ENCODE measurements at places on chromosomes 6 and 20. TPM values are rescaled to one million over a fixed set of nuclear protein-coding genes. Genes with fewer than 3 reads are reported as not detected.

- H3K27ac ChIP-seq = no peak overlapping the region
- no peak overlapping the region for H3K4me3 ChIP-seq
- H3K27me3 ChIP-seq = peaks cover 11% of the 10 kb centered on the region
Measured at GRCh38 chr20:59110607-59111006, 53.0 kb upstream of the ZNF831 start.

- H3K4me1 ChIP-seq = no peaks in the 10 kb centered on the region
- no peak overlapping the region for H3K27ac ChIP-seq
- H3K36me3 ChIP-seq = no peaks in the 10 kb centered on the region
- H3K27me3 ChIP-seq = no peaks in the 10 kb centered on the region
Measured at GRCh38 chr6:139693735-139694134, 319.3 kb upstream of the CITED2 start.

- no peaks in the 10 kb centered on the region for H3K4me1 ChIP-seq
- no peak for DNase-seq
- H3K36me3 ChIP-seq = no peaks in the 10 kb centered on the region
- H3K27ac ChIP-seq = no peak overlapping the region
- no peaks in the 10 kb centered on the region for H3K27me3 ChIP-seq
- H3K4me3 ChIP-seq = no peak overlapping the region
Measured at GRCh38 chr20:12699374-12700228, 309.2 kb upstream of the SPTLC3 start.

DNA sequence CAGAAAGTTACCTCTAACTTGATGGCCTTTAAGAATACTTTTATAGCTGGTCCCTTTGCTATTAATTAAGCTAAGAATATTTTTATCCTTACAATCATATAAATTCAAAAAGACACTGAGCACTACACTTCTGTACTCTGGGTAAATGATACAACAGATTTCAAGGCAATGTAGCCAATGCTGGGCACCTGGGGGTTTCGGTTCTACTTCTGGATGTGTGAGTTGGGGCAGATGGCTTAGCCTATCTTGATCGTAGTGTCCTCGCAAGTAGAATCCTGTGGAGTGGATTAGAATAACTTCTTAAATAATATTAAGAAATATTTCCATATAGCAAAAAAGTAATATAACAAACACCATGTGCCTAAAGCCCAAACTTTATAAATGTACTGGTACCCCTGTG lies 96.9 kb upstream of the NT5E start:
- DNase-seq = no peak
- H3K27me3 ChIP-seq = no peaks in the 10 kb centered on the region
- no peak overlapping the region for H3K4me3 ChIP-seq
- H3K36me3 ChIP-seq = no peaks in the 10 kb centered on the region

- peaks cover 40% of the 10 kb centered on the region for H3K4me1 ChIP-seq
- H3K27ac ChIP-seq = peak overlapping the region; percentile 72
- no peaks in the 10 kb centered on the region for H3K36me3 ChIP-seq
- no peaks in the 10 kb centered on the region for H3K27me3 ChIP-seq
- H3K4me3 ChIP-seq = no peak overlapping the region
- peak; percentile 27 for DNase-seq
Measured at GRCh38 chr6:46217671-46218131, 46.9 kb upstream of the ENPP5 start.

GRCh38 chr6:93304505-93304904 lies 114.9 kb downstream of the EPHA7 start:
- no peak for DNase-seq
- H3K36me3 ChIP-seq = no peaks in the 10 kb centered on the region
- H3K27ac ChIP-seq = no peak overlapping the region
- H3K27me3 ChIP-seq = no peaks in the 10 kb centered on the region
- H3K4me3 ChIP-seq = no peak overlapping the region

- H3K4me1 ChIP-seq = peaks cover 24% of the 10 kb centered on the region
- H3K4me3 ChIP-seq = no peak overlapping the region
- no peak for DNase-seq
- peak overlapping the region; percentile 18 for H3K27ac ChIP-seq
- peaks cover 4% of the 10 kb centered on the region for H3K27me3 ChIP-seq
- peaks cover 52% of the 10 kb centered on the region for H3K36me3 ChIP-seq
Measured at GRCh38 chr6:46876126-46876525, 45.6 kb downstream of the ADGRF5 start.

GRCh38 chr6:135801755-135802465 lies 49.6 kb upstream of the PDE7B start:
- H3K4me1 ChIP-seq = no peaks in the 10 kb centered on the region
- H3K36me3 ChIP-seq = no peaks in the 10 kb centered on the region
- no peaks in the 10 kb centered on the region for H3K27me3 ChIP-seq
- H3K27ac ChIP-seq = no peak overlapping the region
- no peak overlapping the region for H3K4me3 ChIP-seq

The BMP7 gene
- 19.9 TPM for total RNA-seq

DNA sequence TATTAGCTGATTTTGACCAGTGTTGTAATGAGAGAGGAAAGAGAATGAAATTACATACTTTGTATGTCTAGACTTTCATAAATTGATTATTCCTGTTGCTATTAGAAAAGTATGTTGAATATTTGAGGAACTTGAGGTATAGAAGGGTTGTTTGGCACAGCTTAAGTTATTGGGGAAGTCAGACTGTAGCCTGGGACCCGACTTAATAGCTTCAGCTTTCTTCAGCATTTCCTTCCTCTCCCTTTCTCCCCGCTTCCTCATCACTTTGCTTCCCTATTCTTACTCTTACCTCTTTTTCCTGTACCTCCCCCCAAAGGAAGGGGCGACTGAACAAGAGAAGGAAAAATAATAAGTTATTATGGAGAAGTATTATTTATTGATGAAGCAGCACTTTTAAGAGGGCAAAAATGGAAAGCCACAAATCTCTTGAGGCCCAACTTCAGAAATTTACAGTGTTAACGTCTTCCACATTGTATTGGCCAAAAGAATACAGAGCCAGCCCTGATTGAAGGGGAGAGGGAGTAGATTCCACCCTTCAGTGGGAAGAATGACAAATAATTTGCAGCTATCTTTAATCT lies 7.4 kb downstream of the SENP6 start:
- no peak overlapping the region for H3K4me3 ChIP-seq
- no peak for DNase-seq
- no peaks in the 10 kb centered on the region for H3K36me3 ChIP-seq

- DNase-seq = no peak
- H3K36me3 ChIP-seq = no peaks in the 10 kb centered on the region
- peak overlapping the region; percentile 71 for H3K27ac ChIP-seq
- peak overlapping the region; percentile 73 for H3K4me3 ChIP-seq
- H3K27me3 ChIP-seq = peaks cover 67% of the 10 kb centered on the region
Measured at GRCh38 chr6:106511288-106512047, 117.8 kb downstream of the RTN4IP1 start.

DNA sequence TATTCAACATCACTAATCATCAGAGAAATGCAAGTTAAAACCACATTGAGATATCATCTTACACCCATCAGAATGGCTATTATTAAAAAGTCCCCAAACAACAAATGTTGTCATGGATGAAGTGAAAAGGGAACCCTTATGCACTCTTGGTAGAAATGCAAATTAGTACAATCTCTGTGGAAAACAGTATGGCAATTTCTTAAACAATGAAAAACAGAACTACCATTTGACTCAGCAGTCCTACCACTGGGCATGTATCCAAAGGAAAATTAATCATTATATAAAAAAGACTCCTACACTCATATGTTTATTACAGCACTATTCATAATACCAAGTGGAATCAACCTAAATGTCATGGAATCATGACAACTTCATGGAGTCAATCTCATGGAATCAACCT lies 611.3 kb upstream of the GJE1 start:
- no peaks in the 10 kb centered on the region for H3K36me3 ChIP-seq
- H3K4me1 ChIP-seq = no peaks in the 10 kb centered on the region
- no peak for DNase-seq
- no peak overlapping the region for H3K27ac ChIP-seq

DNA sequence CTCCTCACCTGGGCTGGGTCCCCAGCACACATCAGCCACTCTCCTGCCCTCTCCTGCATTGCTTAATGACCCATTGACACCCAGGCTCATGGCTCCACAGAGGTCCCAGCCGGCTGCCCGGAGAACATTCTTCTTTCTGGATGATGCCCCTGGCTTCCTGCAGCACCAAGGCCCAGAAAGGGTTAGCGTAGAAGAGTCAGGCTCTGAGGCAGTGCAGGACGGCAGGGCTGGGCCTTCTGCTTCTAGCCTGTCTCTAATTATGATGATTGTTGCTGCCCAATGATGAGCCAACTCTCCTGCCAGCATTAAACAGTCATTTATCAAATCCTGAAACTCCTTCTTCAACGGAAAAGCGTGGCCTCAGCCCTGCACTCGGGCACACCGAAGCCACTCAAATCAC lies 66.4 kb downstream of the ZNF217 start:
- peaks cover 11% of the 10 kb centered on the region for H3K27me3 ChIP-seq
- H3K27ac ChIP-seq = no peak overlapping the region
- no peaks in the 10 kb centered on the region for H3K36me3 ChIP-seq
- no peak for DNase-seq
- H3K4me3 ChIP-seq = no peak overlapping the region
- no peaks in the 10 kb centered on the region for H3K4me1 ChIP-seq

The EPB41L1 gene
- total RNA-seq = 14.6 TPM

The LY6G6C gene
- total RNA-seq = not detected

- no peak overlapping the region for H3K4me3 ChIP-seq
- no peaks in the 10 kb centered on the region for H3K27me3 ChIP-seq
- peaks cover 33% of the 10 kb centered on the region for H3K4me1 ChIP-seq
- no peaks in the 10 kb centered on the region for H3K36me3 ChIP-seq
- no peak for DNase-seq
- H3K27ac ChIP-seq = peak overlapping the region; percentile 80
Measured at GRCh38 chr20:6705106-6705766, 62.2 kb upstream of the BMP2 start.

DNA sequence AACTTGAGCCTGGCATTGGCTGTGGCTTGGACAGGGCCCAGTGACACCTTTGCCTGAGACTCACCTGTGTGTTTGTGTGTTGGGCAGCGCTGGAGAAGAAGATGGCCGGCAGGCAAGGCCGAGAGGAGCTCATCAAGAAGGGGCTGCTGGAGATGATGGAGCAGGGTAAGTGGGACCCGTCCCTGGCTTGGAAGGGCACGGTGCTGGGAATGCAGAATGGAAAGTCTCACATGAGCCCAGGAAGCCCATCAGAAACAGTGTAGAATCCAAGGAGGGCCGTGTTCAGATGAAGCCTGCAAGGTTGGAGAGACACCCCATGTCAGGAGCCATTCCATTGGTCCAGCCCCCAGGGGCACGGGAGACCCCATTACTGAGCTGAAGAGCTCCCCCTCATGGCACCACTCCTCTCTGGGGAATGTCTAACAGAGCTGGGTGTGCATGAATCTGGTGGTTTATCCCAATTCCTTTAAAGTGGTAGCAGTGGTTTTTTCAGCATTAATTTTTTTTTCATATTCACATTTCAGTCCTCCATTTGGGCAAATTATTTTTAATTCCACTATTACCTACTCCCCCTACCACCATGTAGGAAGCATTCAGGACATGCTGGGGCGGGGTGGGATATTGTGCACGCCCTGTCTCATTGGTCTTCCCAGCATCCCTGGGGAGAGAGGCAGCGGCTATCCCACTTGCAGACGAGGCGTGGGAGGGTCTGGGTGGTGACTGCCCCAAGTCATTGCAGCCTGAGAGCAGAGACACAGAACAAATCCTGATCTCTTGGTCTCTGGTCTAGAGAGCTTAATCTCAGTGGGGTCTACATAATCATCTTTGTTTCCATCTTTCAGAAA lies 143.6 kb downstream of the PHACTR3 start:
- H3K4me1 ChIP-seq = peaks cover 37% of the 10 kb centered on the region
- H3K27ac ChIP-seq = no peak overlapping the region
- peaks cover 36% of the 10 kb centered on the region for H3K27me3 ChIP-seq
- H3K4me3 ChIP-seq = no peak overlapping the region
- DNase-seq = no peak

The FERMT1 gene
- total RNA-seq = 0.63 TPM

The NKX2-4 gene
- not detected for total RNA-seq

- H3K27ac ChIP-seq = no peak overlapping the region
- peaks cover 2% of the 10 kb centered on the region for H3K36me3 ChIP-seq
- no peak overlapping the region for H3K4me3 ChIP-seq
- H3K27me3 ChIP-seq = peaks cover 25% of the 10 kb centered on the region
- H3K4me1 ChIP-seq = peaks cover 3% of the 10 kb centered on the region
- DNase-seq = no peak
Measured at GRCh38 chr20:62208061-62208794, 11.8 kb downstream of the HRH3 start.

The ZC2HC1B gene
- total RNA-seq = not detected

- peak overlapping the region; percentile 92 for H3K27ac ChIP-seq
- H3K4me3 ChIP-seq = peak overlapping the region; percentile 44
- peak; percentile 74 for DNase-seq
- H3K36me3 ChIP-seq = no peaks in the 10 kb centered on the region
- no peaks in the 10 kb centered on the region for H3K27me3 ChIP-seq
Measured at GRCh38 chr6:108589244-108589791, 28.6 kb downstream of the FOXO3 start.

DNA sequence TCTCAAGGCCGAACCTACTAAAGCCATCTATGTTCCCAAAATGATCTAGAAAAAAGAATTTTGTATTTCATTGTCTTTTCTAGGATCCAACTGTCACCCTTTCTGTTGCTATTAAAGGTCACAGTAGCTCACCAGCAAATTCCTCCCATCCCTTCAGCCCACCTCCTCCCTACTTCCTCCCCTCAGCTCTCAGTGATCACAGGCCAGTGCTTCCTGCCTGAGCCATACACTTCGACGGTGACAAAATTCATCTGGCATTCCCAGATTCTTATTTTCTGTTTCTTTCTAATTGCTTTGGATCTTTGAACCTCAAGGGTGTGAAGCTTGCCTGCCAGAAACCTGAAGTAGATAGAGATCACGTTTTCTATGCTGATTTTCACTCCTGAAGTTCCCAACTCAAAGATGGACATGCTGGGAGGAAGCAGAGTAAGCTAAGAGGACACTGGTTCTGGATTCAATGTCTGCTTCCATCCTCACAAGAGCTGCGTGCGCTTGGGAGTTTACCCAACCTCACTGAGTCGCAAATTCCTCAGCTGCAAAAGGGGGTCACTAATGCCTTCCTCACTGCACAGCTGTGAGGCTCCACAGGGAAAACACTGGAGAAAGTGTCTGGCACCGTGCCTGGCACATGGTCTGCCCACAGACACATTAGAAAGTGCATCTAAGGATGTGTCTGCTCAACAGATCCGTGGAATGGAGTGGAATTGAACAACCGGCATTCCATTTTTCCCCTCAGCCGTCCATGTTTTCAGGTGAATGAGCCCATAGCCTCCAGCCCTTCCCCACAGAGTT lies 34.5 kb downstream of the MDGA1 start:
- no peak overlapping the region for H3K4me3 ChIP-seq
- no peaks in the 10 kb centered on the region for H3K27me3 ChIP-seq
- H3K4me1 ChIP-seq = peaks cover 6% of the 10 kb centered on the region
- no peak overlapping the region for H3K27ac ChIP-seq
- DNase-seq = no peak

Data from left ventricle myocardium inferior (tissue), 1 donor.